ENCODE measurements at places on chromosomes 3 and 15.

- no peak for DNase-seq
These were observed 42.2 kb downstream of the TBC1D2B start for GRCh38 chr15:78035321-78035751.

GRCh38 chr3:151230646-151231045, 27.6 kb upstream of the GPR171 start:
- DNase-seq, result no peak

GRCh38 chr3:111314181-111314873, 227.7 kb upstream of the CD96 start:
- DNase-seq, result no peak

GRCh38 chr3:10164546-10165393, at the start of gene IRAK2:
TSS of gene IRAK2 (plus strand) at chr3:10164919. CDS start at chr3:10164955, 36 bp downstream.
- DNase-seq, result peak; percentile 60

DNA sequence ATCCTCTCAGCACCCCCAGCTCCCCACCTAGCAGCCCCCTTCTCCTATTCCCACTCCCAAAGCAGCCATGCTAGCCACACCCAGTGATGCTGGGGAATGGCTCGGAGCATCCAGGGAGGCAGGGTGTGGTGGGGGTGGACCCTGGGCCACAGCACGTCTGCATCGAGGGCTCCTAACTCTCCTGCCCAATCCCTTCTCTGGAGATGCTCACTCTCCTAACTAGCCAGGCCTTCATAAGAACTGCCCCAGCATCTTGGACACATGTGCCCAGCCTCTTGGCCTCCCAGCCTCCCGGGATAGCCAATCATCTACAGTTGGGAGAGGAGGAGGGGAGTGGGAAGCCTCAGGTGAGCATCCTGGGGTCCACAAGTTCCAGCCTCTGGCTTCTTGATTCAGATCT, 2.7 kb downstream of the PCBP4 start:
- DNase-seq, result no peak

Data from midbrain (tissue), 1 donor.